Stimulated activated CD4-positive, alpha-beta T cell treated with anti-CD3 and anti-CD28 coated beads, Interleukin-12 subunit alpha, Interleukin-12 subunit beta, amount 100 ng/mL, for 4 hours (primary cell): ENCODE measurements at places on chromosomes 5 and 9.
A peak's percentile ranks its signal among the peaks of the same experiment; 100 is the strongest.

DNA sequence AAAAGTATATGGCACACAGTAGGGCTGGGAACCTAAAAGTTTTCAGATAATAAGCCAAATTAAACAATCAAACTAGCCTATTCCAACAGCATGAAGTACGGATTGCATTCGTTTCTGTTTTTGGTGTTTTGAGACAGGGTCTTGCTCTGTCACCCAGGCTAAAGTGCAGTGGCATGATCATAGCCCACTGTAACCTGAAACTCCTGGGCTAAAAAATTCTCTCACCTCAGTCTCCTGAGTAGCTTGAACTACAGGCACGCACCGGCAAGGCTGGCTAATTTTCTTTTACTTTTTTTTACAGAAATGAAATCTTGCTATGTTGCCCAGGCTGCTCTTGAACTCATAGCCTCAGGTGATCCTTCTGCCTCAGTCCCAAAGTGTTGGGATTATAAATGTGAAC, 5.2 kb downstream of the RFX3 start:
- no peak for DNase-seq

DNA sequence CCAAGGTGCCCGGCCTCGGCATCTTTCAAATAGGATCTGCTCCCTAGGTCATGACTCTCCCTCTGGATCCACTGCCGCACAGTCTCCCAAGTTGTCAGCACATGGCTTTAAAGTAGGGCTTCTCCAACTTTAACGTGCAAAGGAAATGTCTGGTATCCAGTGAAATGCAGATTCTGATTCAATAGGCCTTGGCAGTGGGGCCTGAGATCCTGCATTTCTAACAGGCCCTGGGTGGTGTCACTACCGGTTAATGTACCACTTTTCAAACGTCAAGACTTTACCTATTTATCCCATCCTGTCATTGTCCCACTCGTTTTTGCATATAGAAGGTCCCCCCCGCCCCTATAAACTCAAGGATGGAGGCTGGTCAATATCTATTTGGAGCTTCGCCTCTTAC, 137.6 kb upstream of the ZNF618 start:
- DNase-seq, result no peak

GRCh38 chr5:15431923-15432322, 68.1 kb upstream of the FBXL7 start:
- DNase-seq, result no peak

DNA sequence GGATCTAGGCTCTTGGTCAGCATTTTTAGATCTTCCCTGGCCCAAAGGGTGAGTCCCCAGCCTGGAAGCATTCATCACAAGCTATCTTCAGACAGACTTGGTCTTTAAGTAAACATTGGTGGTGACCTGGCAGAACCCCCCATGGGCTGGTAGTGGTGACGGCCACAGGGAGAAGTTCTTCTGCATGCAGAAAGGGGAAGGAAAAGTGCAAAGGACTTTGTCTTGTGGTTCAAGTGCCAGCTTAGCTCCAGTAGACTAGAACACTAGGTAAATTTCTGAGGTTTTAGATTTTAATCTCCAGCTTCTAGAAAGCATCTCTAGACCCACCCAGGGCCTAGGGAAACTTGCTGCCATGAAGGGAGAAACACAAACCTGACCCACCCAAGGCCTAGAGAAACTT, 584.0 kb downstream of the CHSY3 start:
- DNase-seq, result no peak

- no peak for DNase-seq
Measured at GRCh38 chr9:92564504-92564903, 28.7 kb upstream of the ECM2 start.

- no peak for DNase-seq
Measured at GRCh38 chr9:93572636-93573515, 3.5 kb upstream of the PHF2 start.

- no peak for DNase-seq
Measured at GRCh38 chr5:104778-105296, 12.9 kb downstream of the PLEKHG4B start.

GRCh38 chr9:7844242-7844641, 44.7 kb upstream of the DMAC1 start:
- no peak for DNase-seq

DNA sequence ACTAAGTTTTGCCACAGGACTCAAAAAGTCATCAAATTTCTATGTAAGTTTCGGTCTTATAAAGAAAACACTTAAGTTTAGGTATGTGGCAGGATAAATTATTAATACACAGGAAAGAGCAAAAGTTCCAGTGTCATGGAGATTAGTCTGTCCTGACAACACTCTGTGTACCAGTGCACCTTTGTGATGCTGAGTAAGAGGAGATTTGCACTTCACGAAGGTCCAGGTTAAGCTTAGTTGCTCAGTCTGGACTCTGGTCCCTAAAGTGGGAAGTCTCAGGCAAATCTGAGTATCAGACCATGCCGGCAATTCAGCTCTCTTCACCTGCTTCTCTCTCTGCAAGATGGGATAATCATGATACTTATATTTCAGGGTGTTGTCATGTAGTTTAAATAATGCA, 139.5 kb upstream of the RASGRF2 start:
- no peak for DNase-seq

DNA sequence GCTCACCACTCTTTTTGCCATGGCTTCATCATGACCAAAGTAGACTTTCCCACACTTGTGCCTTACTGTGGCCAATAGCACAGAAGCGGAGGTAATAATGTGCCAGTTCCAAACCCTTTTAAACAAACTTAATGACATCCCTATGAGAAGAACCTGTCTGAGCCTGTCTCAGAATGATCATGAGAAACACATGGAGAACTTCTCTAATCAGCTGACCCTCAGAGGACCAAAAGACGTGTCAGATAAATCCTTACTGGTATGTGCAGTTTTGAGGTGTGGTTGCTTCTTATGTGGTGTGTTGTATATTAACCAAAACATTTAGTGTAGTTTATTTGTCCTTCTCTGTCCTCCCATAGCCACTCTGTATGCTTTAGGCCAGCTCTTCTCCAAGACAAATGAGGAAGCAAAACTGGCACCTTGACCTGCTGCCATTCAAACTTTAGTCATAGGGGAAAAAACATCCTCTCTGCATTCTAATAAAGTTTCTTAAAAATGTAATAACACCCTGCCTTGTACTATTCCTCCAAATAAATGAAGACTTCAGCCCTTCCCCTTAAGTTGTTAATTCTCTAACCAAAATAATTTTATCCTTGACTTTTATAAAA, 168.9 kb downstream of the MUSK start:
- no peak for DNase-seq

GRCh38 chr9:125241863-125242739, 958 bp upstream of the HSPA5 start:
- DNase-seq, result no peak

DNA sequence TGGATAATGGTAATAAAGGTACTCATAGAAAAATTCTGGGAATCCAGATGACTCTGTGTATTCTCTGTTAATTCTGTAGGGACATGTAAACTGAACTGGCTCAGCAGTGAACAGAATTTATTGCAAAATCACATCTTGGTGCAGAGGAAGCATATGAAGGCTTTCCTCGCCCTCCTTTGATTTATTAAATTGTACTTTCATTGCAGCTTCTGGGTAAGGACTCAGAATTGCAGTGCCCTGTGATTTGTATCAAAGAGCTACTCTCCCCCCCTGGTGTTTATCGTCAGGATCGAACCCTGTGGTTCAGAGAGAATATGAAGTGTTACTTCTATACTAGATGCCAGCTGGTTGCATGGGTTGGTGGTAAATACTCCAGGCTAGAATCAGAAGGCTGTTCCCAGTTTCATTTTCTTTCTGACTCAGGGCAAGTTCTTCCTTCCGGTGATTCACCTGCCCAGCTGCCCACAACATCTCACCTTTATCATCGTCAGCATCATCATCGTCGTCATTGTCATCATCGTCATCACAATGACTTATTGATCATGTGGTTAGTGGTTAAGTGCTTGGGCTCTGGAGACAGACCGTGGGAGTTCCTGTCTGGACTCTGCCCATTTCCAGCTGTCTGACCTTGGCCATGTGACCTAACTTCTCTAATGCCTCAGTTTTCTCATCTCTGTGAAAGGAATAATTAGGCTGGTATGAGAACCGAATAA, 238.8 kb downstream of the ARHGAP26 start:
- peak; percentile 47 for DNase-seq

- no peak for DNase-seq
Measured at GRCh38 chr5:149083846-149084245, 21.0 kb upstream of the SH3TC2 start.

GRCh38 chr5:50559955-50560354, 106.5 kb upstream of the PARP8 start:
- no peak for DNase-seq

DNA sequence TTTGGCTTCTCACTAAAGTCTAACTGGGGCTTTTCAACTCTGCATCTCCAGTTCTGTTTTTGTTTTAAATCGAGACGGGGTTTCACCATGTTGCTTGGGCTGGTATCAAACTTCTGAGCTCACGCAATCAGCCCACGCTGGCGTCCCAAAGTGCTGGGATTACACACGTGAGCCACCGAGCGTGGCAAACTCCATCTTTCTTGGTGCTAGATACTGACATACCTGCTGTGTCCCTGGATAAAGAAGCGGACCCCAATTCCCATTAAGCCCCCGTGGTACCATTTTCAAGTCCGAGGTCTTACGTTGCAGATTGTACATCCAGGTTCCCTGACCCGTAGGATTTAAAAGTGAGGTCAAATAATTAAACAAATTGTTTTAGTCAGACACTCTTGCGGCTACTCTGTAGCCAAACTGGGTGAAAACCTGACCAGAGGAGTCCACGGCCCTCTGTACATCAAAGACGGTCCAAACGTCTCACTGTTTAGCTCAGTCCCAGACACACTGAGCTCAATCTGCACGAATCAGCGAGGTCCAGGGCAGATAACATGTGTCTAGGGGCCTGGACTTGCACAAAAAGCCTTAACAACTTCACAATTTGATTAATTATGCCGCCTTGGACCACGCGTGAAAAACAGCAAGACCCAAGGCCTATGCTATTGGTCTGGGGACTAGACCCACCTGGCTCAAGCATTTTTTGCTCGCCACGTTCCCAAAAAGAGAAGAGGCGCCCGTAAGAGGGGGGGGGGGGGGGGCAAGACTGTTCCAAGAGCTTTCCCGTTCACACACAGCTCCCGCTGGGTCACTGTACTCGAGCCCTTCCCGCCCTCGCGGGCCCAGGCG, 727 bp upstream of the DNAJA1 start:
- DNase-seq, result peak; percentile 16

GRCh38 chr9:38278931-38279679, 113.4 kb upstream of the ALDH1B1 start:
- DNase-seq, result no peak

GRCh38 chr5:143682246-143682905, 129.6 kb upstream of the HMHB1 start:
- DNase-seq, result no peak

DNA sequence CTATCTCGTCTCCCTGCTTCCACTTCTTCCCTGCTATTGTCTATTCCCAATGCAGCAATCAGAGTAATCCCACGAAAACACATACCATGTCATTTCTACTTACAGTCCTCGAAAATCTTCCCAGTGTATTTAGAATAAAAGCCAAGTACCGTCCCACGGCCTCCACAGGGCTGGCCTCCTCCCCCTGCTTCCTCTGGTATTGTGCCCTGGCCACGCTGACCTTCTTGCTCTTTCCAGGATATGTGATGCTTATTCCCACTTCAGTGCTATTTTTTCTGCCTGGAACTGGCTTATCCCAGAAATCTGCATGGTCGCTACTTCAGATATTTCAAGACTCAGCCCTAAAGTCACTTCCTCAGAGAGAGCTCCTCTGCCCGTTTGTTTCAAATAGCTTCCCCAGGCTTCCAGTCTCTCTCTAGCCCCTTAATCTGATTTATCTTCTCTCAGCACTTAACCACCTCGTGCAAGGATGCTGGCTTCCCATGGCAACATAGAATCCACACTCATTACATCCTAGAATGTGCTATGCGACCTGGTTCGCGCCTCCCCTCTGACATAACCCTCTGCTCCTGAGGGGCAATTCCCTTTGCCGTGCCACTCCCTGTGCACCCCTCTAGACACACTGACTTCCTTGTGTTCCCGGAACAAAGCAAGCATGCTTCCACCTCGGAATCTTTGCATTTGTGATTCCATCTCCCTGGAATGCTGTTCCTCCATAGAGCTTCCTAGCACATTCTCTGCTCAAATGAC, 365.9 kb downstream of the ZSWIM6 start:
- no peak for DNase-seq

DNA sequence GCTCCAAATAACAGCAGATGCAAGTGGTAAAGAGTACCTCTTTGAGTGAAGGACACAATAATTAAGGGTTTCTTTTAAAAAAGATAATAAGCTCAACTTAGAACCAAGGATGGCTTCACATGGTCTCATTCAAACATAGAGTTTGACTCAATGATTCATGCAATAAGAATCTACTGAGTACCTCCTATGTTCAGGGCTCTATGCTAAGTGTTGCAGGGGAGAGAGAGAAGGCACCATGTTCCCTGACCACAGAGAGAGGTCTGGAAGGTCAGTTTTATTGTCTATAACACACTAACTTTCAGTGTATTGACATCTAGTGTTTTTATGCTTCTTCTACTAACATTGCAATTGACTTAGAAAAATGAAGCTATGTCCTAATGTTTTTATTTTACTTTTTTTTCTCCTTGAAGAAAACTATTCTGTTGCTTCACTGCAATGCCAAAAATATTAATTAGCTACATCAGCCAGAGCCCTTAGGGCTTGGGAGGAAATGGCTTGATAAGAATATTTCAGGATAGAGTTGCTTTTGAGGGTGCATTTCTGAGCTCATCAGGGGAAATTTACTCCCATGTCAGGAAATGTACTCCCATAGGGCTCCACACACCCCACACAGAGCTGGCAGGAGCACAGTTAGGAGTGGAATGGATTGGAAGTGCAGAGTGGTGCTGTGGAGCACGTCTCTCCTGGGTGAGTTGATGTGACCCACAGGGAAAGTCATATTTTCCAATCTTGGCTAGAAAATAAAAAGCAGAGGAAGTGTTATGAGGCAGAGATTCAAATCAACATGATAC, 106.6 kb downstream of the PDE8B start:
- DNase-seq, result no peak

DNA sequence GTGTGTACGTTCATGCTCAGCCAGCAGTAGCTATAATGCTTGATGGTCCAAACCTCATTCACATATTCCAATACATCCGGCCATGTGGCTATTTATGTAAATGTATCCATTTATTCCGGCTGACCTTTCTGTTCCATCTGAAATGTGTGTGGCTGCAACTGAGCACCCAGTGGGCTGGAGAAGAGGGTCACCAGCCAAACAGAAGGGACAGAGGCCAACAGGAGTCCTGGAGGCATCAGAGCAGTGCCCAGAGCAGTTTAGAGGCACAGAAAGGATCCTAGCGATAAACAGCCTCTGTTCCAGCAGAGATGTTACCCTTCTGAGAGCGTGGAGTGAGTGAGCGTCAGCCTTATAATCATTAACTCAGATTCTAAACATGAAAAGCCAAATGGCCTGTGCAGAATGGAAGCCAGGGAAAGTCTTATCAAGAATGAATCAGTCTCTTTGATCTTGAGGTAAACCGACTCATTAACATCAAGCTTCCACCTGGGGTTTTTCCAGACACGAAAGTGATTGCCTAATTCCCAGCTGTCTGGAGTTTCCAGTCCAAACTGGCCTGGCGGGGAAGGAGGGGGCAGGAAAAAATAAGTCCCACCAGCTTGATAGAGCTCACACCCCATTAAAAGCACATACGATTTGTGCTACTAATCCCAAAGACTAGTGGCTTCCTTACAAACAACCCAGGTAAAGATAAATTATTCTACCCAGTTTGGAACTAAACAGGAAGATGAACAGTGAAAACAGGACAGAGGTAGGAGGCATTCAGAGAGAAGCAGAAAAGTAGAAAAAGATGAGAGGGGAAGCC, 55.7 kb downstream of the SUSD1 start:
- no peak for DNase-seq

GRCh38 chr9:98378206-98378780, 122.8 kb upstream of the TBC1D2 start:
- DNase-seq, result no peak

GRCh38 chr9:18451406-18451805, 22.5 kb upstream of the ADAMTSL1 start:
- no peak for DNase-seq
